Esophagus squamous epithelium (tissue), 5 donors: ENCODE measurements at places on chromosomes 13 and 19.

DNA sequence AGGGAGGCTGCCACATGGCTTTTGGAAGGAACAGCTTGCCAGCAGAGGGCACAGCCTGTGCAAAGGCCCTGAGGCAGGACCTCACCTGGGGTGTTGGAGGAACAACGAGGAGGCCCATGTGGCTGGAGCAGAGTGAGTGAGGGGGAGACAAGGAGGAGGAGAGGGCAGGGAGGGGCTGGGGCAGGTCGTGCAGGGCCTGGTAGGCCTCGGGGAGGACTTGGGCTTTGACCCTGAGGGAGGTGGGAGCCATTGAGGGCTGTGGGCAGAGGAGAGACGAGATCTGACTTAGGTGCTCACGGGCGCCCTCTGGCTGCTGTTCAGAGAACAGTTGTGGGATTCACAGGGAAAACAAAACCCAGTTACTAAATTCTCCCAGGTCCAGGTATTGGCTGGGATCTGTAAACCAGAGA lies 25.2 kb downstream of the ZNRF4 start:
- DNase-seq = no peak

- no peak for DNase-seq
These were observed 16.6 kb downstream of the RASA3 start for GRCh38 chr13:114115796-114116195.

DNA sequence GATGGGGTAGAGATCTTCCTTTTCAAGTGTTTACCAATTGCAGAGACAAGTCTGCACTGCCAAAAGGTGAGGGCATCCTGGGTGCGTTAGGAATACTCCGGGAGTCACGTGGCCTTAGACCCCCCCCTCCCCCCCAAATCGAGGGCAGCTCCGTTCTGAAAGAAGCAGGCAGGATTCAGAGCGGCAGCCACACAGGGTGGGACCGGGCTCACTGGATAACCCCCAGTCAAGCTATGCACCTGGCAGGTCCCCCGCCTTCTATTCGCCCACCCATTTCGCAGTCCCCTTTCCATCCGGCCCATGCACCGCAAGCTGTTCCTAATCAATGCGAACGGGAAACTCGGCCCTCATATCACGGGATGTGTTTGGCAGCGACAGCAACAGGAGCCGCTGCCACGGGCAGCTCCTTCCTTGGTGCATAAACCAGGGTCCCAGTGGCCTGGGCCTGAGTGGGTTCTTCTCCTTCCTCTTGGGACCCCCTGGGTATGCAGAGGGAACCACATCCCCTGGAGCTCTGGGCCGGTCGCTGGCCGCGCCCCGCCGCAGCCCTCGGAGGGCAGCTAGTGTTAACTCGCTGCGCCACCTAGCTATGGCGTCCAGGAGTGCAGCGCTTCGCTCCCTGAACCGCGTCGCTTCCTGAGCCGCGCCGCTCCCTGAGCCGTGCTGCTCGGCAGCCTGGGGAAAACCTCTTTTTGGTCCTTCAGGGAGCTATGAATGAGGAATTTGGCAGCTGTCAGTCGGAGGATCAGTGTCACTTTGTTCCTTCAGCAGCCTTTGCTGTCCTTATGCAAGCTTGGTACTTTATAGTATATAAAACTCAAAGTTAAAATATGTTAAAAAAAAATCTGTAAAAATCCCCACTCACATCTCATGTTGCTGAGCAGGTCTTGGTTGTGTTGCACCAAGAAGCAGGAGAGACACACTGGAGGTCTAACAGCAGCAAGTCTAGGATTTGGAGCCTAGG lies 41.4 kb downstream of the LYL1 start:
- DNase-seq = peak; percentile 17

DNA sequence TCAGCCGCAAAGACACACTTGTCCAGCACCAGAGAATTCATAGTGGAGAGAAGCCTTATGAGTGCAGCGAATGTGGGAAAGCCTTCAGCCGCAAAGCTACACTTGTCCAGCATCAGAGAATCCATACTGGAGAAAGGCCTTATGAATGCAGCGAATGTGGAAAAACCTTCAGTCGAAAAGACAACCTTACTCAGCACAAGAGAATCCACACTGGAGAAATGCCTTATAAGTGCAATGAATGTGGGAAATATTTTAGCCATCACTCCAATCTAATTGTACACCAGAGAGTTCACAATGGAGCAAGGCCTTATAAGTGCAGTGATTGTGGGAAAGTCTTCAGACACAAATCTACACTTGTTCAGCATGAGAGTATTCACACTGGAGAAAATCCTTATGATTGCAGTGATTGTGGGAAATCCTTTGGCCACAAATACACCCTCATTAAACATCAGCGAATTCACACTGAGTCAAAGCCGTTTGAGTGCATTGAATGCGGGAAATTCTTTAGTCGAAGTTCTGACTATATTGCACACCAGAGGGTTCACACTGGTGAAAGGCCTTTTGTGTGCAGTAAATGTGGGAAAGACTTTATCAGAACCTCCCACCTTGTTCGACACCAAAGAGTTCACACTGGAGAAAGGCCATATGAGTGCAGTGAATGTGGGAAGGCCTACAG lies 6.8 kb downstream of the ZNF134 start:
- DNase-seq = no peak

DNA sequence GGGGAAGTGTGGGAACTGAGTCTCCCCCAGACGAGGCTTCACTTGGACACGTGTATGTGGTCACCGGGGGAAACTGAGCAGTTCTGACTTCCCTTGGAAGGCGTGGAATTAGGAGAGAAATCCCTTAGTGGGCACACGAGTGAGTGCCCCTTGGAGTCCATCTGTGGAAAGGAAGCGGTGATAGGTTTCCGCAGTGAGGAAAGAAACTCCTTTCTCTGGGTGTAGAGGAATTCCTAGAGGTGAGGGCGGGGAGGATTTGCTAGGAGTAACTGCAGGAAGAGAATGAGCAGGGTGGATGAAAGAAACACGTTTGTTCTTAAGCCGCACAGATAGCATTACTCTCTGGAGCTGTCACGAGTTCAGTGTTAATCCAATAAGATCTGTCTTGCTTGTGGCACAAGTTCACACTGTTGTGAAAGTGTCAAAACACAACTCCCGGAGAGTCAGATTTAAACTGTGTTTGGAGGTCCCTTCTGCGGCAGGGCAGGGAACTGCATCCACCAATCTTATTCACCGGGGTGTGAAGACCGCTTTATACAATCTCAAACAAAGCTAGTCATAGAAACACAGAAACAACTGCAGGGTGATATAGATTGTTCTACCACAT lies 1.2 kb downstream of the KL start:
- DNase-seq = no peak

GRCh38 chr13:51729866-51730553 lies 74.0 kb downstream of the DHRS12 start:
- no peak for DNase-seq

GRCh38 chr13:85028035-85028434 lies 771.2 kb downstream of the SLITRK6 start:
- DNase-seq = no peak

DNA sequence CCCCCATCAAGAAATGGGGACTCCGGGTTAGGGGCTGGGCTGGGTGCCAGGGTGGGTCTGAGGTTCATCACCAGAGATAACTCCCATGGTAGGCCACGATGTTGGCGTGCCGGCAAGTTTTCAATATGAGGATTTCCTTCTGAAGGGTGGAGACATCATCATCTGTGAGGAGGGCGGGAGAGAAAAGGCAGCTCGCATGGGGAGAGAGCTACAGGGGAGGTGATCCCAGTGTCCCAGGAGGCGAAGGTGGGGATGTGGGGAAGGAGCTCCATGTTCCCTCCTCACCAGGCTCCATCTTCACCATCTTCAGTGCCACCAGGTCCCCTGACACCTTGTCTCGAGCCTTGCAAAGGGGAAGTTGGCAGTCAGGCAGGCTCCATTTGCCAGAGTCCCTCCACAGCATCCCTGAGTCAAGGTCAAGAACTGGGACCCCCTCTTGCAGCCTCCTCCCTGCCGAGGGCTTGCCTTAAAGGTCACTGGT lies 430 bp downstream of the MAP4K1 start:
- DNase-seq = no peak

GRCh38 chr13:51154029-51154555 lies 43.0 kb upstream of the C13orf42 start:
- DNase-seq = no peak

DNA sequence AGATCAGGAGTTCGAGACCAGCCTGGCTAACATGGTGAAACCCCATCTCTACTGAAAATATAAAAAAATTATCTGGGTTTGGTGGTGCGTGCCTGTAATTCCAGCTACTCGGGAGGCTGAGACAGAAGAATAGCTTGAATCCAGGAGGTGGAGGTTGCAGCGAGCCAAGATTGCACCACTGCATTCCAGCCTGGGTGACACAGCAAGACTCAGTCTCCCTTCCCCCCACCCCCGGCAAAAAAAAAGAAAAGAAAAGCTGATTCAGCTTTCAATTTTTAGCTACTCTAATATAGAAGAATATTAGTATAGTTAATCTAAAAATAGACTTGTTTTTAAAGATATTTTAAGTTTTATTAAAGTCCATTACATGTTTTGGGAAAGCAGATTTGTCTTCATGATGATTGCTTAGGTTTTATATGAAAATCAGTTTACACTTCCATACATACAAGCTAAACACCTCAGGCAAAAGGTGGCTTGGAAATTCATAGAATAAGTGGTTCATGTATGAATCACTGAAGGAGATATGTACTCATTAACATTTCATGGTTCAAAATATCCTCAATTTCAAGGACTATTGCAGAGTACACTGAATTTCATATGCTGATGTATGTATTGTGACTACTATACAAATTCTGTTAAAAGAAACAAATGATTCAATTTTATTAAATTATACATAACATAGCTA lies 165.2 kb downstream of the TDRD3 start:
- DNase-seq = no peak

GRCh38 chr13:112887151-112887550 lies 81.9 kb upstream of the MCF2L start:
- DNase-seq = no peak

GRCh38 chr13:98976941-98977340 lies 923 bp downstream of the DOCK9 start:
- no peak for DNase-seq

GRCh38 chr13:59843040-59843439 lies 320.7 kb downstream of the DIAPH3 start:
- no peak for DNase-seq

DNA sequence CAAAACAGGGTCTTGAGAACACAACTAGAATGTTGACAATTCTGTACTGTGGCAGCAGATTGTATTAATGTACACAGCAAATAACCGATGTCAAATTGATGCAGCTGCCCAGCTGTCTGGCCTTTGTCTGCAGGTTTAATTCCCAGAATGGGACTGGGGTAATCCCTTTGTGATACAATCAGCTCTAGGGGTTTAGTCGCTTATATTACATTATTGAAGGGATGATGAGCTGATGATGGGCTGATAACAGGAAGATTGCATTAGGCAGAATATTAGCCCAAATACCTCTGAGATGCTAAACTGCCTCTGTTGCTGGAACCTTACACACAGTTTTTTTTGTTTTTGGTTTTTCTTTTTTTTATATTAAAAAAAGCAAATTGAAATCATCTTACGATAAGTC lies 265.0 kb downstream of the RBM26 start:
- no peak for DNase-seq

DNA sequence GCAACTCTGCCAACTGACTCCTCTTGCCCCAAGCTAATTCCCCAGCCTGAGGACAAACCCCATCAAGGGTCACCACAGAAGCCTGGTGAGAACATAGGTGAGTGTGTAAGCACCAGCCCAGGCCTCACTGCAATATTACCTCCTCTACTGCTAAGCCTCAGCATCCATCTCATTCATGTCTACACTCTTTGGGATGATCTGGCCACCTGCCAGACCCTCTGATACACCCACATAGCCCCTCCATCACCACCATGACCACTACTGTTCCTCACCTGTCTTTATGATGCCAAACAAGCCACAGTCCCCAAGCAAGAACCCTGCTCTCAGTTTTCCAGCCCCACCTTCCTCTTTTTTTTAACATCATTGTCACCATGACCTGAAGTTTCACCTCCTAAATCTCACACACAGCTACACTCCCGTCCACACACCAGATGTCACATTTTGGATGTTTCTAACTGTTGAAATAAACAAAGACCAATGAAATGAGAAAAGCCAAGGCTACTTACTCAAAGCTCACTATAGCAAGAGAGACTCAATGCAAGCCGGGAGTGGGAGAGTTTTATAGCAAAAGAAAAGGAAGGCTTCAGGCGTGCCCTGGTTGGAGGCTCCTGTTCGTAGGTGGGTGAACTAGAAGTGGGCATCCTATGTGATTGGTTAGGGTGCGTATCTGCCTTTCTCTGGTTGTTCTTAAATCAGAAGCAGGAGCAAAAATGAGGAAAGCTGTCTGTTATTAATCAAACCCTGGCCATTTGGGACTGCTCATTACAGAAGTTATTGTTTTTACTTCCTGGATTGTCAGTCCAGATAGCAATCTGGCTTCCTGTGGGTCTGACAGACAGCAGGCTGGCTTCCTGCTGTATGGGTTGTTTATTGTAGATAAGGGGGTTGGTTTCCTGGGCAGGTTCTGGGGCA lies 2.0 kb downstream of the ZNF792 start:
- DNase-seq = no peak

DNA sequence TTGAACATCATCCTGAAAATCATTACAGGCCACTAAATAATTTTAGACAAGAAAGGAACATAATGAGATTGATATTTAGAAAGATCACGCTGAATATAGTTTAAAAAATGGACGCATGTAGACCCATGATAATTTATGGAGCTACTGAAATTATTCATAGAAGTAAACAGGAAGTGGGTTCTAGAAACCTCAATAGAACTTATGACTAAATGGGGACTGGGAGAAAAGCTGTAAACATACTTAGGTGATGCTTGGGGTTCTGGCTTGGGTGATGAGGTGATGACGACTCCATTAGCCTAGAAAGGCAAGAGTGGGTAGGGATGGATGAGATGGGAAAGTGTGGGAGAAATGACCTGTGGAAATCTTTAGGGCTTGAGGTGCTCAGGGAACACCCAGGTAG lies 484.0 kb downstream of the MYO16 start:
- no peak for DNase-seq

DNA sequence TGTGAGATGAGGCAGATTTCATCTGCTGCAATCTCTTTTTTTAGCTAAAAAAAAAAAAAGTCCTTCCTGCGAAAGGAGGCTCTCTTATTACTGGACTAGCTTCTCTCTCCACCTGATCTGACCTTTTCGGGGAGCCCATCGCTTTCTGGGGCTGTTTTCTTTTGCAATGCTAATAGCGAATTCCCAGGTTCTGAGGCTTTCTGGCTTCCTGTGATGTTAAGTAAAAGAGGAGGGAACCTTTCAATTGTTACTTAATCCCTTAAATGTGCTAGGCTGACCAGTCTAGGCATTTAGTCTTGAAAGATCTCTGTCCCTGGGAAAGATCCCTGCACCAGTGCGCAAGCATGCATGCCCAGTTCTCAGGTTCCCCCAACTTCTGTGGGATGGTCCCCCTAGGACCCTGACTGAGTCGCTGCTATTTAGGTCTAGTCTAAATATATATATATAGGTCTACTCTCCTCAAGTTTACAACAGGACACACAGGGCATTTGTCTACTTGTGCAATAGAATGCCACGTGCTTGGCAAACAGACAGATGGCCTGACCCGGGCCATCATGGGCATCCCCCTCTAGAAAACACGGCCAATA lies 224.7 kb downstream of the ZNF536 start:
- no peak for DNase-seq

DNA sequence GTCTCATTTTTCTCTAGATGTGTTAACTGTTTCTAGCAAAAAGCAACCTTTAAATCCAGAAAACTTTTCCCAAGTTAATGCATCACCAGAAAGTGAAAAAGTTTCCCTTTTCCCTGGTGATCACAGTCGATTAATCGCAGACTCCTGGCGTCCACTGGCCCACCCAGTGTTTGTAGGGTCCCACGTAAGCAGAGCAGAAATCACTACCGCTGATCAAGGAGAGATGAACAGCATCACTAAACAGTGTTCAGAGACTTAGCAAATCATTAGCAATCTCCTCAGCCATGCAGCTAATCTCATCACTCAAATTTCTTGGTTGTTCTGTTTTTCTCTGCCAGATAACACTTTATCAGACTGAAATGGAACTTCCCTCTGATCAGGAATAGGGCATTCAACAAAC lies 184.2 kb downstream of the EFNB2 start:
- DNase-seq = no peak
